ENCODE measurements at places on chromosomes 7 and 10.

- no peak for DNase-seq
Measured at GRCh38 chr7:107596881-107597581, 17.0 kb downstream of the BCAP29 start.

- peak; percentile 69 for DNase-seq
Measured at GRCh38 chr7:66204822-66205740, at the start of gene TPST1. Gene TPST1, plus strand, starts transcription at chr7:66205334. Its CDS starts 35,092 bp downstream, at chr7:66240426.

DNA sequence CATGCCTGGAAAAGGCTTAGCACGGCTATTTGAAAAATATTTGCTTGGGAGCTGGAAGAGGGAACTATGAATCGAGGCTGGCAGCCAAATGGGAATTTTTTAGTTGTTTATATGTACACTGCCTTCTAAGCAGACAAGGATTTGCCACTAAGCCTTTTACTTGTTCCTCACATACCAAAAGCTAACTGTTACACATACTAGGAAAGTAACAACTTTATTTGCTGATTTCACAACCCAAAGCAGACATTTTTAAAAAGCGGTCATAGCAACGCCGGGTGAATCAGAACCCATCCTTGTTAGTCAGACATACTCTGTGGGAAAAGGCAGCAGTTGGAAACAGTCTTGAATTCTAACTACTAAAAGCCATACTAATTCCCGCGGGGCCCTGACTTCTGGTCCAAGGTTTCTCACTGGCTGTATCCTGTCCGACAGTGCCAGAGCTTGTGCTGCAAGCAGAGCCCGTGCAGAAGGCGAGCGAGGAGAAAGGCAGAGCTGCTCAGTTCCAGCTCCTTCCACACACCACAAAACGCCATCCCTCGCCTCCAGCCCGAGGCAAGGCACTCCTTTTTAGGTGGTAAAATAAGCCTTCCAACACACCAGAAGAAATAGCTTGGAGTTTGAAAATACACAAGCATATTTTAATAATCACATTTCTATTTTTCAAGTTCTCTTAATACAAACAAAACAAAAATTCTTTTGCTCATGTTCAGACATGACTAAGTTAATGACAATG lies 89.2 kb downstream of the RNF216 start:
- DNase-seq = peak; percentile 76

GRCh38 chr7:4069268-4070095 lies 612.6 kb upstream of the FOXK1 start:
- DNase-seq = no peak

- DNase-seq = peak; percentile 58
Measured at GRCh38 chr7:20474249-20474648, 141.2 kb upstream of the ABCB5 start.

- peak; percentile 55 for DNase-seq
Measured at GRCh38 chr10:101920546-101920945, 76.9 kb upstream of the KCNIP2 start.

- DNase-seq = no peak
Measured at GRCh38 chr10:33402220-33403073, 68.0 kb upstream of the NRP1 start.

DNA sequence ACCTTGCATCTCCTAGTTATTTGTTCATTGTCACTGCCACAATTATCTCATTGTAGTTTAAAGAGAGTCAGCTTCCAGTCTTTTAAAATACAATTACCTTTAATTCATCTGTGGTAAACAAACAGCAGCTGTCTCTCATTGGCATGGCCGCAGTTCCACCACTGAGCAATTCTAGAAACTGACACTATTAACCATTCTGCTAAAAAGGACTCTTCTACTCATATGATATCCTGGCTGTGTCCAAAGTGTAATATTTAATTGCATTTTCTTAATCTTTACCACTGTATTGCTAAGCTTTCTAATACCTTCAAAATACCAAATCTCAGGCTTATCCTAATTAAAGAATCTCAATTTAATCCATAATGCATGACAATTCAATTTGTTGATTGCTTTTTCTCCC lies 639.0 kb downstream of the AUTS2 start:
- no peak for DNase-seq

GRCh38 chr10:31977440-31978155 lies 49.0 kb upstream of the ARHGAP12 start:
- peak; percentile 88 for DNase-seq

GRCh38 chr7:23211589-23211988 lies 29.7 kb downstream of the NUP42 start:
- no peak for DNase-seq

DNA sequence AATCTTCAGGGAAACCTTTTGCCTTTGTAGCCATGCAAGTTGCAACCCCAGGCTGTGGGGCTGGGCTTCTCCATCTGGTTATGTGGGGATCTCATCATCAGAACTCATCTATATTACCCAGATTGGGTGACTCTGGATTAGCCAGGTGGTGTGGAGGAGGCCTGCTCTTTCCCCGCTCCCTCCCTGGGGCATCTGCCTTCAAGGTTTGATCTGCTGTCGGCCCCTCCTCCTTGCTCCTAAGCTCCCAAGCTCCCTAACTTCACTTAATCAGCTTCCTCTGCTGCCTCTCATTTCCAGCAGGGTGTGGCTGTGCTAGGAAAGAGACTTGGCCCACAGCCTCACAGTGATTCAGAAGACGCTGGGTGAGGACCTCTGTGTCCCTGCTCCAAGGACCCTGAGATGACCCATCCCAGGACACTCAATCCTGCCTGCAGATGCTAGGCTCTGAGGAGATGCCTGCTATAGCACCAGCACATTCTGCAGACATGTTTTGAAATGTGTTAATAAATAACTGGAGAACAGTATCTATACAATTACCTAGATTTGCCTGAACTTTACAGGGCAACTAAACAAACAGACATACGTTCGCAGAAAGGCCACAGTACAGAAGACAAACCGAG lies 392.1 kb upstream of the PODXL start:
- no peak for DNase-seq

GRCh38 chr7:104272767-104273384 lies 55.5 kb upstream of the LHFPL3 start:
- peak; percentile 15 for DNase-seq

DNA sequence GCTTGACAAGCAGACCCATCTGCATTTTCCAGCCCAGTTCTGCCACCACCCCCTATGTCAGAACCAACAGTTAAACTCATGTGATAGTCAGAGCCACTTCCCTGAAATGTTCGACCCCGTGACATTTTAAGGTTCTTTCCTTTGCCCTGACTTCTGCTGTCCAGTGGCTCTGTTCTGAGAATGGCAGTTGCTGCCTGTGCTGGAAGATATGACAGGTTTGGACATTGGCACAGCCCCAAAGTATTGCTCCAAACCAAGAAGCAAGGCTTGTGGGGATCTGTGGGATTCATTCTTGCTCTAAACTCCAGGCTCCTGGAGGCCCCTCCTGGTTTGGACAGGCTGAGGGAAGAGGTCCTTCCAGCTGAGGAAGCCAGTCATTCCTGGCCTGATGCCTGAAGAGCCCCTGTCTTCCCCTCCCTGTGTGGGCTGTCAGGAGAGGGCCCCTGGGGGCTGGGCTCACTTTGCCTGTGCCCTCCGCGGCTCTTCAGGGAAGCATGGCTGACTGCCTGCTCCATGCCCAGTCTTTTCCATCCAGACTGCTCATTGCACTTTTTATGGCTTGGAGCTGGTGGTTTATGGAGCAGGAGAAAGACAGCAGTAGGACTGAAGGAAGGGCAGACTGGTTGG lies 138.0 kb downstream of the CDH23 start:
- peak; percentile 56 for DNase-seq

DNA sequence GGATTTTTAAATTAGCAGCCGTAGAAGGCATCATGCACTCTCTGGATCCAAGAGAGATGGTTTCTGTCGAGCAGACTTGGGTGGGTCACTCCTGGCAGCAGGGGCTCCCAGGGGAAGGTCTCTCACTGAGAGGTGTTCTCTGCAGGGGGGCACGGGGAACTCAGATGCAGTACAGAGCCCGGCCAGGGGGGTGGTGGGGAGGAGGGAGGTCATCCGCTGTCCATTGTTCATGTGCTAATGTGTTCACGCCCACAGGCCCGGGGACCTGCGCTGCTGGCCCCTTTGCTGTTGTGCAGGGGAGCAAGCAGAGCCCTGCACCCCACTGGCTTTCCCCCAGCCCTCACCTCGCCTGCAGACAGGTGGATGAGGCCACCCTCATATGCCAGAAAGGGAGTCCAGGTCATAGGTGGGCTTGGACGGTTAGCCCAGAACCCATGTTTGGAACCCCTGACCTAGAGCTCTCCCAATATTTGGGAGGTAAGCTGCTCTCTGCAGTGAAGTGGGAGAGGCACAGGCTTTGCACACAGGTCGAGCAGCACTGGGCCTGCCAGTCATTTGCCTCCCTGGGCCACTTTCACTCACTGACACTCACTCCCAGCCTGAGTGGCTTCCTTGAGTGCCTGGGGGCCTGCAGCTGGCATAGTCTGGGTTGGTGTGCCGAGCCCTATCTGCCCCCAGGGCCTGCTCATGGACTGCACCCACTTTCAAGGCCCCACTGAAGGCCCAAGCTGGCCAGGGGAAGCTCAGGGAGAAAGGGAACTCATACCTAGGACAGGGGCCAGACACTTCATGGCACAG lies 12.6 kb upstream of the TBRG4 start:
- no peak for DNase-seq

DNA sequence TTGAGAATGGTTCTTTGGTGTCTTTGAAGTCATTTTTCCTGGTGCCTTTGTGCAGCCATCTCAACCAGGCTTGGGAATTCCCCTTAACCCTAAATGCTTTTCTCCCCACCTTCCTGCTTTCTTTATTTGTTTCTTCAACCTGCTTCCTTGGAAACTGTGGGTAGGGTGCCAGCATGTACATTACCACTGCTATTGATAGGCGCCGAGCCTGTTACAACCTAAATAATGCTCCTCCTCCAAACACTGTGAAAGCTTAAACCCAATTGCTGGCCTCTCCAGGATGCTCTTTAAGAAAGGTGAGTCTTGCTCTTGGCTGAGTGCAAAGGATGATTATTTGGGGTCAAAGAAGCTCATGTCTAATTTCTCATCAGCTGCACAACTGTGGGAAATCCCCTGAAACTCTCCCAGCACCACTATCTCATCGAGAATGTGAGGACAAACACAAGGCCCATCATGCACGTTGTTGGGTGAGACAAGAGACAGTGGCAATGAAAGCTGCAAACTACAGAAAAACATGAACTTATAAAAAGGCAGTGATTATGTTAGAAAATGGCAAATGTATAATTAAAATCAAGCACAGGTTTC lies 285.5 kb upstream of the IGFBP3 start:
- no peak for DNase-seq

DNA sequence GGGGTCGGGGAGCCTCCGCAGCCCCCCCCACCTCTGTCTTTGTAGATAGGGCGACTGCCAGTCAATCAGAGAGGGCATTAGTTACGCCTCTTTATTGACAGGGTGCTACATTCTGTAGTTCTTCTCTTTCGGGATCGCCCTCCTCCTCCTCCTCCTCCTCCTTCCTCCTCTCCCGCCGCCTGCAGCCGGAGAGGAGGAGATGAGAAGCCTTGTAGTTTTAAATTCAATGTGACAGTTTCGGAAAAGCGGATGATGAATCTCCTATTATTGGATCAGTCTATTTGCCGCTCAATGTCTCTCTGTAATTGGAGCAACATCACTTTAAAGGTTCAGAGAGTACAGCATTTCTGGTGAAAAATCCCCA lies 587 bp upstream of the UNCX start:
- DNase-seq = no peak

GRCh38 chr7:157547611-157548010 lies 210.8 kb downstream of the DNAJB6 start:
- no peak for DNase-seq

DNA sequence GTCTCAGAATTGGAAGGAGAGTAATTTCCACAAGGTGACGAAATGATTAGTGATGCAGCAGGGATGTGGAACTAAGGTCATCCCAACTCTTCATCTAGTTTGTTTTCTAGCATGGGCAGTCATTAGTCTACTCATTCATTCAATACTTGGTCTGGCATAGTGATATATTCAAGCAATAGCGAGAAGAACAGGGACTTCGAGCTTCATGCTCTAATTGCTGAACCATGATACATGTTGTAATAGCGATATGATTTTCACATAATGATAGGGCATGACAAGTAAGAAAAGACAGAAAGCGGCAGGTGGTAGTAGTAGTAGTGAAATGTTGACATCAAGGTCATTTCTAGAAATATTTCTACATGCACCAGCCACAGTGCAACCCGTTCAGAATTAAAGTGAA lies 652.1 kb downstream of the PHTF2 start:
- DNase-seq = no peak

- peak; percentile 40 for DNase-seq
Measured at GRCh38 chr10:11475831-11476434, 135.5 kb downstream of the USP6NL start.

- DNase-seq = peak; percentile 1
Measured at GRCh38 chr7:124635416-124635815, 130.2 kb downstream of the GPR37 start.

DNA sequence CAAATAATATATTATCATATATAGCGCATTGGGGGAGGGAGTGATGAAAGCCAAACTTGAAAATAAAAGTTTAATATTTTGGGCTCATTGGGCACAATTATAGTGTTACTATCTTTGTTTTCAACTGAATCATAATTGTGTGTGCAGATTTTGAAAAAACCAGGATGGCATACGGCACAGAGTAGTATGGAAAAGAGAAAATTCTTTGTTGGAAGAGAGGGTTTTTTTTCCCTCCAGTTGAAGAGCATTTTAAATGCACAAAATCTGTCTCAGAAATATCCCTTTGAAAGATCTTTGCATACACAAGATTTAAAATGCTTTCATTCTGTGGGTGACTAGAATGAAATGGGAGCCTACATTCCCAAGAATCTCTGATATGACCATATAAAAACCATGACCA lies 269.6 kb downstream of the EXOC4 start:
- DNase-seq = no peak

DNA sequence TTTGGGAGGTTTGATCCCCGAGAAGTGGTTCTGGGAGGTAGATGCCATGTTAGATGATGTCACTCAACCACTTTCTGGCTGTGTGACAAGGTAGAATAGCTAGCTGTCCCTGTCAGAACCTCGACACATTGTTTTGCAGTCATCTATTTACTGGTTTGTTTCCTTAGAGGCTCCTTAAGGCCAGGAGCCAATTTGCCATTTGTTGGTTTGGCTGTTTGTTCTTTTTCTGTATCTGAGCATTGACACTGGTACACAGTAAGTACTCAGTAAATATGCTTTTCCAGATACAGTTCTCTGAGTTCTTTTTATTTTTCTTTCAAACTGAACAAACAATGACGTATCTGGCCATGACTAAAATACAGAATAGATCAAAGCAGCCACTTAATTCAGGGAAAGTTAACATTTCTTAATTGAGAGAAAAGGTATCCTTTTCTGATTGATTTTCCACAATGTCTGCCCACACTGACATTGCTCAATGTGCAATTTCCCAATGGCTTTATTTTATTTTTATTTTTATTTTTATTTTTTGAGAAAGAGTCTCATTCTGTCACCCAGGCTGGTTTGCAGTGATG lies 121.6 kb downstream of the SPAG6 start:
- DNase-seq = no peak

DNA sequence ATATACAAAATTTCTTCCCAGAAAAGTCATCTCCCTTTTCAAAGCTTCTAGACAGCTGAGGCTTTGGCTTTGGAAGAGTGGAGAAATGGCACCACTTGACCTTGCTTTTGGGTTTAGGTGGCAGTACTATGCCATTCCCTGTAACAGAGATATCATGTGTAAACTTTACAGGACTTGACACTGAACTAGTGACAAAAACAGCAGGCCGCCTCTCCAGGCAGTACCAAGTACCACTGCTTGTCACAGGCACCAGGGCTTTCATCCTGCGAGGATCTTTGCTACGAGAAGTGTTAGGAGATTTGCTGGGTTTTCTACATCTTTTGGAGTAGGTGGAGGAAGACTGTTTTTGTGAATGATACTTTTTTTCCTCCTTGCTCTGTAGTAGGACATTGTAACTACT lies 32.6 kb upstream of the ANLN start:
- DNase-seq = no peak
